Hematopoietic multipotent progenitor cell treated with erythropoietin and hydrocortisone succinate and interleukin-3 and kit ligand, for 4 days (in vitro differentiated cells): ENCODE measurements at places on chromosomes 5 and 9.

DNA sequence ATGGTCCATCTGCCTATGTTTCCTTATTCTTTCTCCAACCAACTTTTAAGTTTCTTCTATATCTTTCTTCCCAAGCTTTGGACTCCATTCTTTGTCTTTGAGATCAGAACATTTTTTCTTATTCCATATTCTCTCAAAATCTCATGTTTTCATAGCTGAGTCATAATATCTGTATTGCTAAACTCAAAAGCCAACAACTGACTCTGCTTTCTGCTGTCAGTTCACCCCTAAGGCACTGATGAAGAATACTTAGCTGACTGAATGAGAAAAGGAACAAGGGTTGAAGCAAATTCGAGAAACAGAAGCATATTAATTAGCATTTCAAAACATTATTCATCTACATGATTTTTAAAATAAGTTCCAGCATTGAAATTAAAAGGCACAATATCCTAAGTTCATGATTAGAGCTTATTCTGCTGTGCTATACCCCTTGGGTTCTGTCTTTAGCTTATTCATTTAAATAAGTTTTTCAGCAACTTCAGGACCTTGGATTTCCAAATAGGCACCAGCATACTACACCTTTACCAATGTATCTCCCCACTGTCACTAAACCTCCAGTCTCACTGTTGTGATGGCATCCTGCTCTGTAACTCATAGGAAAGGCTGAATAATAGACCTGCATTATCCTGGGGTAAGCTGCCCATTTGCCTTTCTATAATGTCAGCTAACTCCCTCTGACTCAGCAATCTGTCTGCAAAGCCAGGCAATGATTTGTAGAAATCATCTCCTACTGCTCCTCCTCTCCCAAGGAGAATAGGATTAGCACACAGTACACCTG, 49.9 kb upstream of the C5orf46 start:
- no peak for DNase-seq

- no peak for DNase-seq
Observed at GRCh38 chr9:91915524-91916263, 34.3 kb downstream of the ROR2 start.

- no peak for DNase-seq
Observed at GRCh38 chr9:86589273-86589672, 235.1 kb upstream of the TUT7 start.

GRCh38 chr9:108347463-108348188, 508.2 kb downstream of the ACTL7B start:
- no peak for DNase-seq

- DNase-seq = no peak
Observed at GRCh38 chr5:137312011-137312410, 187.1 kb downstream of the SPOCK1 start.

- peak; percentile 32 for DNase-seq
Observed at GRCh38 chr9:126745574-126746411, 59.0 kb upstream of the ZBTB43 start.
